CD4-positive, alpha-beta T cell treated with Interleukin-6 for 4 hours (primary cell): ENCODE measurements at places on chromosomes 1 and 21.

GRCh38 chr1:64062941-64063581 lies 140.4 kb upstream of the UBE2U start:
- no peak for DNase-seq

- DNase-seq = no peak
Measured at GRCh38 chr1:33273406-33273805, 17.1 kb downstream of the ZNF362 start.

DNA sequence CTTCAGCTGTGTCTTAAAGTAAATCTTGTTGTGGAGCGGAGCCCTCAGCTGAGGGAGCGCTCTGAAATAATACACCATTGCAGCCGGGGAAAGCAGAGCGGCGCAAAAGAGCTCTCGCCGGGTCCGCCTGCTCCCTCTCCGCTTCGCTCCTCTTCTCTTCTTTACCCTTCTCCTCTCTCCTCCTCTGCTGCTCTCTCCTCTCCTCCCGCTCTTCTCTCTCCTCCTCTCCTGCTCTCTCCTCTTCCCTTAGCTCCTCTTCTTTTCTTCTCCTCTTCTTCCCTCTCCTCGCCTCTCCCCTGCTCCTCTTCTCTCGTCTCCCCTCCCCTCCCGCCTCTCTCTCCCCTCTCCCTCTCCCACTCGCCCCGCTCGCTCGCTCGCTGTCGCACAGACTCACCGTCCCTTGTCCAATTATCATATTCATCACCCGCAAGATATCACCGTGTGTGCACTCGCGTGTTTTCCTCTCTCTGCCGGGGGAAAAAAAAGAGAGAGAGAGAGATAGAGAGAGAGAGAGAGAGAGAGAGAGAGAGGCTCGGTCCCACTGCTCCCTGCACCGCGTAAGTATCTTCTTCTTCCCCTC lies at the start of gene PROX1:
Gene PROX1 (plus strand): TSS at position 47 of the 580 bp plus-strand sequence. CDS start 8,563 bp downstream, outside the sequence.
- peak; percentile 47 for DNase-seq

GRCh38 chr1:164562947-164563520 lies 4.0 kb downstream of the PBX1 start:
- no peak for DNase-seq

- DNase-seq = no peak
Measured at GRCh38 chr1:185267301-185267700, 49.7 kb downstream of the IVNS1ABP start.

- peak; percentile 11 for DNase-seq
Measured at GRCh38 chr1:154856049-154856448, 14.0 kb downstream of the KCNN3 start.

GRCh38 chr1:147598621-147599361 lies 57.5 kb downstream of the BCL9 start:
- peak; percentile 46 for DNase-seq

DNA sequence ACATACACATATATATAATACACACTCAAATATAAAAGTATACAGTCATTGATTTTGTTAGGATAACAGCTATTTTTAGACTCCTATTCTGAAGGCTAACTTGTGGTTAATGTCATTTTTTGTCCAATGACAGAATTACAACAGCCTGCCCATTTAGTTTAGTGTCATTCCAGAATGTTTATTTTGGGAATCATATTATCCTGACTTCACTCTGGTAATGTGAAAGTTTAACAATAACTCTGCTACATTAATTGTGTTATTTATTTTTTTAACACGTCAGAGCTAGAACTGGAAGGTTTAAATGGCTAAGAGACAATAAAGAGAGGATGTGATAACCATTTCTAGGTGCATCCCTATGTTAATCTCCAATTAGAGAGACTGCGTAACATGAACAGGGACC lies 648.1 kb downstream of the USP25 start:
- DNase-seq = no peak
